Stimulated activated CD8-positive, alpha-beta memory T cell treated with anti-CD3 and anti-CD28 coated beads, Interleukin-4, amount 100 ng/mL, for 1 hour (primary cell): ENCODE measurements at places on chromosomes 4 and X.

DNA sequence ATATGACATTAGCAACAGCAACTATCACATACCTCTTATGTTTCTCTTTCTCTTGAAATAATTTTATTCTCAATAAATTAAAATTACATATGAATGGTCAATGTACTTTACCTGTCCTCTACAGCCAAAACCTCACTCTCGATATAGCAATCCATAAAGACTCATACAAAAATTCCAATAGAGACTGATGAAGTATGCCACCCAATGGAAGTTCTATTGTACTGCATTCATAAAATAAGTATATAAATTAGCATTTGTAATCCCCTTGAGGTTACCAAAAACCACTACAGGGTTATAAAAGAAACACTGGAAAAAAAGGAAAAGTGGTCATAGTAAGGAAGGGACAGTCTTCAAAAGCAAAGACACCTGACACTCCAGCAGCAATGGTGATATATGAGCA lies 32.8 kb downstream of the CLDN2 start:
- no peak for DNase-seq

GRCh38 chrX:997631-998137 lies 214.8 kb downstream of the CRLF2 start:
- no peak for DNase-seq

GRCh38 chrX:53048169-53049126 lies at the start of gene GPR173:
Gene GPR173 (plus strand): TSS chrX:53048789. CDS start chrX:53076622, 27,833 bp downstream.
- DNase-seq = no peak

DNA sequence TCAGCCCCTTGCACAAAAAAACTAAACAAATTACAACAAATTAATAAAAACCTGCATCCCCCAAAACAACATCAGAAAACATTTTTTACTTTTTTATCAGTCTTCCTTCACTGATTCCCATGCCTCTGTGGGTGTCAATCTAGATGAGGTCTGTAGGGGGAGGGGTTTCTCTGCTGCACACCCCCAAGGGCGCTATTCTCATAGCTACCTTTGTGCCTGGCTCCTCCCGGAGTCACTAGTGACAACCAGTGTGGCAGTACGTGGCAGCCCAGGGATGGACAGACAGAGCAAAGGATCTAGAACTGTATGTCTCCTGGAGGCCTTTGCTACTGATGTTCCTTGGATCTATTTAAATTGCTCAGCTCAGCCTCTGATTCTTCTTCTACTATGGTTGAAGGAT lies 228.1 kb upstream of the ANXA3 start:
- DNase-seq = no peak

DNA sequence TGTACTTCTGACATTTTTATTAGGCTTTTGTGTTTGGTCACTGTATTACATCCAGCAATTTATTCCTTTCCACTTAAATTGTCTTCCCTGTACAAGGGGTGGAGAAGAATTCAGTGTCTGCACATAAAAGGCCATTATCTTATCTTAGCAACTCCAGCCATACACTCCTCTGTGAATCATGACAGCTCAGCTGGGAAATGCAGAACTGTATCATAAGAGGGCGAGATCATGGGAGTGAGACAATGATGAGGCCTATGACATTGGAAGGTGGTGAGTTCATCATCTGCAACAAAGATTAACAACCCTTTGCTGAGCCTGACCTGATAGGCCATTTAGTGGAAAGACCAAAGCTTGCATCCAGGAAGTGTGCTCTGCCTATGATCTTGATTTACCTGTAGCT lies 33.3 kb downstream of the SLIT2 start:
- no peak for DNase-seq

GRCh38 chr4:16386711-16387320 lies 160.5 kb upstream of the TAPT1 start:
- DNase-seq = no peak

GRCh38 chrX:10167573-10167972 lies 10.8 kb downstream of the CLCN4 start:
- no peak for DNase-seq

GRCh38 chr4:88900432-88900831 lies 156.6 kb downstream of the FAM13A start:
- no peak for DNase-seq

GRCh38 chr4:118400356-118400755 lies 47.6 kb upstream of the PRSS12 start:
- DNase-seq = no peak

GRCh38 chr4:102196221-102196620 lies 149.1 kb downstream of the SLC39A8 start:
- no peak for DNase-seq

- DNase-seq = no peak
Measured at GRCh38 chr4:41072021-41072777, 142.1 kb downstream of the APBB2 start.

GRCh38 chr4:54780149-54780495 lies 122.4 kb downstream of the KIT start:
- no peak for DNase-seq

DNA sequence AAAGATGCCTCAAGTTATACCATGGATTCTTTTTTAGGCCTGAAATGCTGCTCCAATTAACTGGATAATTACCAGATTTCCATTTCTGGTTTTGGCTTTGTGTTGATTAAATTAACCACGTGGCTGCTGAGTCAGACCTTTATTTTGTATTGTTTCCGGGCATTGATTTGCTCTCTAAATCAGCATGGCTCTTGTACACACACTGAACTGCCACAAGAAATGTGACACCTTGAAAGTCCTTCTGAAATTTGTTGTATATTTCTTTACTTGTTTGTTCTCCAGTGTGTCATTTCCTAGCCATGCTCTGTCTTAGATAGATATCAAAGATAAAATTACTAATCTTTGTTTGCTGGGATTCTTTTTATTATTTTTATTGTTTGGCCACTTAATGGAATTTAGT lies 11.7 kb downstream of the MTTP start:
- no peak for DNase-seq

- DNase-seq = no peak
Measured at GRCh38 chrX:110322603-110323002, 4.7 kb upstream of the AMMECR1 start.

GRCh38 chr4:141637565-141637964 lies 1.2 kb downstream of the IL15 start:
- no peak for DNase-seq

GRCh38 chr4:81844717-81845116 lies 373.0 kb upstream of the RASGEF1B start:
- DNase-seq = peak; percentile 16

GRCh38 chr4:165788686-165789463 lies 84.2 kb upstream of the TLL1 start:
- no peak for DNase-seq

GRCh38 chr4:152524427-152524826 lies 11.5 kb downstream of the FBXW7 start:
- no peak for DNase-seq

DNA sequence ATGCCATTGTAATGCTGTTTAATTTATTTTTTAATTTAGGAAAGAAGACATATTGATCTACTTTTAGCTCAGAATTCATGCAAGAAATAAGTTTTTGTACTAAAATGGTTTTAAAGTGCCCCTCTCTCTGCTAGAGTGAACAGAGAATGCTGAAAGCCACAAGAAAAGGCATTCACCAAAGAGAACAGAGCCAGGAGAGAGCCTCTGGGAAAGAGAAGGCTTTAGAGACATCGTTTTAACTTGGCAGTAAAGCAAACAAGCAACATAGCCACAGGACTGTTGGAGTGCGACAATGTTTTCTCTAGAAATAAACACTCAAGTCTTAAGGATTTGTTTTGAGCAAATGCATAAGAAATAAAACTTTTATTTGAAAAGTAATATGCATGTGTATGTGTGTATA lies 484.1 kb upstream of the CPEB2 start:
- DNase-seq = no peak

GRCh38 chr4:165872461-165873297 lies at the start of gene TLL1:
Gene TLL1 (plus strand): TSS chr4:165873237. CDS start chr4:165873905, 668 bp downstream.
- no peak for DNase-seq

- no peak for DNase-seq
Measured at GRCh38 chrX:147859666-147860065, 52.1 kb upstream of the FMR1 start.

- DNase-seq = no peak
Measured at GRCh38 chrX:43853225-43853828, 28.9 kb downstream of the MAOB start.
